Right ventricle myocardium superior (tissue), 1 donor: ENCODE measurements at places on chromosomes 12 and 14. TPM values are rescaled to one million over a fixed set of nuclear protein-coding genes. Genes with fewer than 3 reads are reported as not detected.

Gene ACSM4
- total RNA-seq = not detected

Gene KERA
- not detected for total RNA-seq

Gene IAPP
- not detected for total RNA-seq

Gene DHH
- total RNA-seq = 0.32 TPM
